T-helper 17 cell (primary cell): ENCODE measurements at places on chromosomes 1 and 21.

GRCh38 chr1:185267701-185268100, 49.3 kb downstream of the IVNS1ABP start:
- no peak overlapping the region for H3K4me3 ChIP-seq
- no peak for DNase-seq
- H3K27me3 ChIP-seq = no peaks in the 10 kb centered on the region
- H3K4me1 ChIP-seq = peaks cover 6% of the 10 kb centered on the region

- no peaks in the 10 kb centered on the region for H3K36me3 ChIP-seq
- H3K27me3 ChIP-seq = no peaks in the 10 kb centered on the region
- DNase-seq = no peak
- H3K27ac ChIP-seq = peak overlapping the region; percentile 70
- H3K4me1 ChIP-seq = peaks cover 47% of the 10 kb centered on the region
Observed at GRCh38 chr1:121518726-121519041, 333.9 kb downstream of the SRGAP2C start.

GRCh38 chr1:152313319-152313801, 11.7 kb downstream of the FLG start:
- no peaks in the 10 kb centered on the region for H3K4me1 ChIP-seq
- peaks cover 16% of the 10 kb centered on the region for H3K27me3 ChIP-seq
- no peak overlapping the region for H3K27ac ChIP-seq
- no peak overlapping the region for H3K4me3 ChIP-seq
- no peak for DNase-seq
- no peaks in the 10 kb centered on the region for H3K36me3 ChIP-seq

DNA sequence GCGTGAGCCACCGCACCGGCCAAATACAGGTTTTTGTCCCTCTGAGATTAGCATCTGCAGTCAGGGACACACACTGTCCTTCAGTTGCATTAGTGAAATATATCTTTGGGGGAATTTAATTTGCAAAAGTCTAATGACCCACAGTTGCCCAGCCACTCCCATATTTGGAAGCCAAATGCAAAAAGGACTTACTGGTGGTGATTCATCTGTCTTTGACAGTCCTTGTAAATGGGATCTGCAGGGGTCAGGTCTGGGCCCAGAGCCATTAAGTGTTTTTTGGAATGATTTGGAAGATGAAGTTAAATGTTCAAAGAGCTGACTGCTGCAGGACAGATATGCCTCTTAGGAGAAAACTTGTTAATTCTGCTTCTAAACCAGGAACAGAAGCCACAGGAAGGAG, 44.6 kb upstream of the DNASE2B start:
- H3K4me3 ChIP-seq = no peak overlapping the region
- no peak for DNase-seq
- H3K36me3 ChIP-seq = peaks cover 2% of the 10 kb centered on the region
- no peak overlapping the region for H3K27ac ChIP-seq

- peak overlapping the region; percentile 96 for H3K27ac ChIP-seq
- no peak for DNase-seq
- H3K27me3 ChIP-seq = no peaks in the 10 kb centered on the region
Observed at GRCh38 chr1:42322577-42322976, 12.5 kb downstream of the FOXJ3 start.

DNA sequence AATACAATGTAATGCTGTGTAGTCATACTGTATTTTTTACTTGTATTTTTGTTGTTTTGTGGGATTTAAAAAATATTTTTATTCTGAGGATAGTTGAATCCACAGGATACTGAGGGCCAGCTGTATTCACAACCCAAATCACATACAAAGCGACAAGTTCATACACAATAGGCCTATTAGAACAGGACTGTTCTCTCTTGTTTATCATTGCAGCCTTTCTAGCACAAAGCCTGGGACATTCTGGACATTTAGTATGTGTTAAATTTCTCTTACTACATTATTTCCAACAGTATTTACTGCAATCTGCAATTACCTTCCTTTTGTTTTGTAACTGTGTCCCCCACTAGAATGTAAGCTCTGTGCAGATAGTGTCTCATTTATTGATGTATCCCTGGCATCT, 65.4 kb downstream of the SLC35A3 start:
- peak overlapping the region; percentile 54 for H3K27ac ChIP-seq
- peaks cover 4% of the 10 kb centered on the region for H3K36me3 ChIP-seq
- no peak for DNase-seq
- no peak overlapping the region for H3K4me3 ChIP-seq
- peaks cover 19% of the 10 kb centered on the region for H3K4me1 ChIP-seq
- H3K27me3 ChIP-seq = no peaks in the 10 kb centered on the region

GRCh38 chr1:37605806-37606474, 10.2 kb upstream of the GNL2 start:
- no peak overlapping the region for H3K27ac ChIP-seq
- H3K36me3 ChIP-seq = peaks cover 5% of the 10 kb centered on the region
- H3K4me1 ChIP-seq = peaks cover 5% of the 10 kb centered on the region
- DNase-seq = no peak

GRCh38 chr21:17671733-17672132, 59.0 kb upstream of the BTG3 start:
- H3K4me1 ChIP-seq = peaks cover 2% of the 10 kb centered on the region
- peaks cover 4% of the 10 kb centered on the region for H3K36me3 ChIP-seq
- DNase-seq = no peak
- H3K27ac ChIP-seq = no peak overlapping the region
- H3K4me3 ChIP-seq = no peak overlapping the region
- peaks cover 29% of the 10 kb centered on the region for H3K27me3 ChIP-seq

GRCh38 chr21:17501107-17502006, 11.5 kb upstream of the CXADR start:
- DNase-seq = no peak
- H3K27me3 ChIP-seq = peaks cover 13% of the 10 kb centered on the region
- no peak overlapping the region for H3K27ac ChIP-seq
- no peaks in the 10 kb centered on the region for H3K4me1 ChIP-seq
- H3K36me3 ChIP-seq = no peaks in the 10 kb centered on the region
